Posterior vena cava (tissue), 2 donors: ENCODE measurements at places on chromosomes 4 and X. TPM values are rescaled to one million over a fixed set of nuclear protein-coding genes. Genes with fewer than 3 reads are reported as not detected.
A peak's percentile ranks its signal among the peaks of the same experiment; 100 is the strongest.

The CLDN24 gene
- not detected for total RNA-seq

DNA sequence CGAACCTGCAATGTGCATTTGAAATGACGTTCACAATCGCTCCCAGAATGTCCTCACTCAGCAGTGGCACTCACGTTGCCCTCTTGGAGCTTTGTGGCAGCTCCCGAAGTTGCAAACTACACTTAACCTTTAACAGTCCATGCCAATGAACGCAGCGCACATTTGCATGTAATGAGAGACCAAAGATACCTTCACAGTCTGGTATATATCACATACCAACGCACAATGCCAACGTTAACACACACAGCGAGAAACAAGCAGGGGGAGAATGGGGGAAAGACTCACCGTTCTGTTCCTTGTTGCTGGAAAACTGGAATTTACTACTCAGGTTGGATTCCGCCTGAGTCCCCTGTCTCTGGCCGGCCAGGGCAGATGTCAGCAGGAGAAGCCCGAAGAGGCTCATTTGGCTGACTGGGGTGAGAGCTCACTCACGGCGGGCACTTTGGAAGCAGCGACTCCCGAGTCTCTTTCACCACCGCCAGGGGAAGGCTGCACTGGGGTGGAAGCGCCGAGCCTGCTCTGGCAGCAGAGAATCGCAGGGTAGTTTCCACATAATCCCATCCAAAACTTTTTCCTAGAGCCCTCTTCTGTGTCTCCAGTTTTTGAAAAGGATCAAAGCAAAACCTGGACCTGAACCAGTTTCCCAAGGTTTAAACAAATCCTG, 966 bp downstream of the PDGFC start:
- peak; percentile 87 for DNase-seq

GRCh38 chr4:96525898-96526297, 686.0 kb downstream of the PDHA2 start:
- no peak for DNase-seq

DNA sequence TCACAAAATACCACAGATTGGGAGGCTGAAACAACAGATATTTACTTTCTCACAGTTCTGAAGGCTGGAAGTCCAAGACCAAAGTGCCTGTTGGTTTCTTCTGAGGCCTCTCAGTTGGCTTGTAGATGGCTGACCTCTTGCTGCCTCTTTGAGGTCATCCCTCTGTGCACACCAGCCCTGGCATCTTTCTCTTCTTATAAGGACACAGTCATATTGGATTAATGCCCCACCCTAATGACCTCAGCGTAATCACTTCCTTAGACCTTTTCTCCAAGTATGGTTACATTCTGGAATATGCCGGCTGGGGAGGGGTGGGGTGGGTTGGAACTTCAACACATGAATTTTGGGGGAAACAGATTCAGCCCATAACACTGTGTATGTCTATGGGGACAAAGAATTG, 116.2 kb upstream of the LNX1 start:
- no peak for DNase-seq

DNA sequence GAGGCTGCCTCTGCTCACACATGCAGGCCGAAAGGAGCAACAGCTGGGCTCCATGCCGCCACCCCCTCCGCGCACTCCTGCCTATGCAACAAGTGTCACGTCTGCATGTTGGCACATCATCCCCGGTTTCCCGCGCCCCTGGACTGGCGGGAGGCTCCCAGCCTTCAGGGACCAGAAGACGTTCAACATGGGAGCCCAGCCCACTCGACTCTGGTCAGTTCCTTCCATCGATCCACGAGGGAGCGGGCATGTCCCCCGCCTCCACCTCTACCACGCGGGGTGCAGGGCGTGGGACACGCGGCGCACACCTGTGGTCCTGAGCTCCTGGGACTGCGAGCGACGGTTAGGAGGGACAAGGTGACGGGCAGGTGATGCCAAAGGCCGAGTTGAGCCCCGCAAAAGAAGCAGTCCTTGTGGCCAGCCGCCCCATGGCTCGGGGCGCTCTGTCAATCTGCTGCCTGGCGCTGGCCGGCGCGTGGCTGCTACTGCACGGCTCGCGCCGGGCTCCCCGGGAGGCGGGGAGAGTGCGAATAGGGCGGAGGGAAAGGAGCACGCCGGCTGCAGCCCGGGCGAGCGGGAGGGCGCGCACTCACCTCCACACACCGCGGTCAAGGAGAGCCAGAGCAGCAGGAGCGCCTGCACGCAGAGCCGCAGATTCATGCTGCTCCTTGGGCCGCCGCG, 645 bp downstream of the APLN start:
- DNase-seq: peak; percentile 85
